ENCODE measurements at places on chromosomes 3 and 15.

DNA sequence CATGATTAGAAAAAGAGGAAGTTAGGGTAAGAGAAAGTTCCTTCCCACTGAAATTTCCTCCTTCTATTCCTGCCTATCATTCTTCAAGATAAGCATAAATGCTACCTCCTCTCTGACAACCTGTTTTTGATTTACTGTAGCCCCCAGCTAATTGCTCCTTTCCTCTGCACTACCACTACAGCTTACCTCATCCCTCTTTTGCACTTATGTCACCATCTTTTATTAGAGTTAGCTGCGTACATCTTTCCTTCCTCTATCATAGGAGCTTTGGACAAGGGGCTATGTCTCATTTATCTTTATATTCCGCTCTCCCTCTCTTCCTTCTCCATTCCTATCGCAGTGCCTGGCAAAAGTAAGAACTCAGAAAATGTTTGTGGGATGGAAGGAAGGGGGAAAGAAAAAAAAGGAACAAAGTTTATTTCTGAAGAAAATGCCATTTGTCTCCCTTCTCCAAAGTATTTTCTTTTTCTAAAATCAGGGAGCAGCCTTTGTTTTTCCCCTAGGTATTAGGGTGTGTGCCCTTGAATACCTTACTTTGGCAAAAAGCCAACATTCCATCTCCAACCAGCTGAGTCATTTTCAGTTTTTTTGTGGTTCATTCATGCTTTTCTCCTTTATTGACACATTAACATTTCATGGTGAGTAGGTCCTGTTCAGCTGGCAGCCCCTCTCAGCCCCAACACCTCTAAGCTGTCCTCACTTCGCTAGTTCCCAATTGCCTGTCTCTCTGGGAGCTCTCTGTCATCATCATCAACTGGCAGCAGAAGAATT, 87.6 kb upstream of the SOX2 start:
- no peak for DNase-seq

- DNase-seq, result no peak
Measured at GRCh38 chr15:26378304-26378703, 394.6 kb downstream of the GABRB3 start.

DNA sequence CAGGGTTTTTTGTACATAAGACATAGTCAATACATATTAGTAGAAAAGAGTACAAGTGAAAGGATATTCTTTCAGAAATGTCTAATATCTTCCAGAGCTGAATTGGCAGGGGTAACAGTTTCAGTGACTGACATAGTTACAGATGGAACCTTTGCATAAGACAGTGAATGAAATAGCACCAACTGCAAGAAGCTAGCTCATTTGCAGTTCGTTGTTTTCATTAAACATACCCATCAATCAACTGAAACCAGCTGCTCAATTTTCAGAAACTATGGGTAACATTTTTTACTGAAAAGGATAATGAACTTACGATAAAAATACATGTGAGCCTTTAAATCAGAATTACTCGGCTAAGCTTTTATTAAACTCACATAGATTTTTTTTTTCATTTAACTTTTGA, 93.9 kb upstream of the EPHA3 start:
- no peak for DNase-seq

- peak; percentile 81 for DNase-seq
Measured at GRCh38 chr3:101848754-101849713, at the start of gene NFKBIZ. TSS of gene NFKBIZ (plus strand) at chr3:101849514. CDS start at chr3:101849629, 115 bp downstream.

DNA sequence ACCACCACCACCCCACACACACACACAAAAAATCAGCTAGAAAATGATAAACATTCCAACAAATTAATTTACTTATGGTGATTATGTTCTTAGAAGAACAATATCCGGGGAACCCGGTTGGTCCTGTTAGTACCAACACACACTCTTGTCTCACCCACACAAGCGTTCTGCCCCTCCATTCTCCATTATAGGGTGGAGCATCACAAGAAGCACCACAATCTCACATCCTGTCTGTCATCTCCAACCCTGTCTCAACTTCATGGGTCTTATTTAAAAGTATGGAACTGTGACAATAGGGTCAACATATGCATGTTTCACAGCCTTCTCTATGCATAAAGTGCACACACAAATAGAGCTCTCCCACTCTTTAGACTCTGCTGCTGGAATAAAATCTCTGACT, 5.6 kb downstream of the GSK3B start:
- no peak for DNase-seq

All from dorsolateral prefrontal cortex (tissue), 122 donors.